SJSA1 (cell line): ENCODE measurements at places on chromosomes 11 and 22. TPM values are rescaled to one million over a fixed set of nuclear protein-coding genes. Genes with fewer than 3 reads are reported as not detected.

DNA sequence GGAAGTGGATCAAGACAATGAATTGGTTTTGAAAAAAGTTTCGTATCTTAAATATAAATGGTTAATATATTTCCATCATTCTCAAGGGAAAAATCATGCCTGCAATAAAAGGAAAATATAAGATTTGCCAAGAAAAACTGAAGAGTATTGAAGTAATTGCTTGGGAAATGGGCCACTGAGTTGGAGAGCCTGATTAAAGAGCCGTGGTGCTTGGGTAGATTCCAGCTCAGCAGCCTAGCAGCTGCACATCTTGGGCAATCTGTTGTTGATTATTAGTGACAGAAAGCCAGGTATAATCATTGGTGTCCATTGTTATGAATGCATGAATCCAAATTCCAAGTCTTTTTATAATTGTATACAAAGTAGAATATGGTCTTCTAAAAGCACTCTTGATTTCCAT lies 800.9 kb upstream of the CHORDC1 start:
- no peaks in the 10 kb centered on the region for H3K36me3 ChIP-seq
- no peak overlapping the region for H3K27ac ChIP-seq
- no peaks in the 10 kb centered on the region for H3K27me3 ChIP-seq
- H3K4me3 ChIP-seq = no peak overlapping the region
- no peaks in the 10 kb centered on the region for H3K4me1 ChIP-seq
- no peak for DNase-seq

GRCh38 chr11:45332276-45332934 lies 46.3 kb upstream of the SYT13 start:
- no peak overlapping the region for H3K4me3 ChIP-seq
- H3K4me1 ChIP-seq = peaks cover 10% of the 10 kb centered on the region
- H3K27me3 ChIP-seq = peaks cover 20% of the 10 kb centered on the region; the same call in 1 of the 2 replicates
- peak; percentile 38 for DNase-seq
- no peaks in the 10 kb centered on the region for H3K36me3 ChIP-seq

- no peak overlapping the region for H3K4me3 ChIP-seq
- no peaks in the 10 kb centered on the region for H3K36me3 ChIP-seq
- no peaks in the 10 kb centered on the region for H3K27me3 ChIP-seq
- H3K4me1 ChIP-seq = no peaks in the 10 kb centered on the region
Observed at GRCh38 chr11:113124578-113124977, 163.4 kb downstream of the NCAM1 start.

DNA sequence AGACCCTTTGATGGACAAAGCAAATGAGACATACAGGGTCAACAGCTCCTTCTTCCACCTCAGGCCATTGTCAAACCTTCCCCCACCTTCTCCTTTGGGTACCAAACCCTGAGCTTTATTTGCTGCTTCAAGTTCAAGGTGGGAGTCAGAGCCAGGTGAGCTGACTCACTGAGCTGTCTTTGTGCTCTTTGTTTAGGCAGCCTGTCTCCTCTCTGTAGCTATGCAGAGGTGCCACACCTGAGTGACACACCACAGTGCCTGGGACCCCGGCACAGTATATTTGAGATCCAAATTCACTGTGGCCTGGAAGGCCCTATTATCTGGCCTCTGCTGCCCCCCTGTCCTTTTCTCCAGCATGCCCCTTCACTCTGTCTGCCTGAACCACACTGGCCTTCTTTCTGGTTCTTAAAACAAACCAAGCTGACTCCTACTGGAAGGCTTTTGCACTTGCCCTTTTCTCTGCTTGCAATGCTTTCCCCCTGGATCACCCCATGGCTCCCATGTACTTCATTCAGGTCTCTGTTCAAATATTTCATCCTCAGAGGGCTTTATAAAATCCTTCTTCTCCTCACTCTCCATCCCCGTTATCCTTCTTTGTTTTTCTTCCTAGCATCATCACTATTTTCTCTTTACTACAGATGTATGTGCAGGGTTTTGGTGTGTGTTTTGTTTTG lies 16.1 kb downstream of the LMO2 start:
- DNase-seq = no peak
- H3K4me3 ChIP-seq = no peak overlapping the region
- H3K27me3 ChIP-seq = peaks cover 45% of the 10 kb centered on the region

- no peaks in the 10 kb centered on the region for H3K27me3 ChIP-seq
- no peak overlapping the region for H3K4me3 ChIP-seq
- no peaks in the 10 kb centered on the region for H3K36me3 ChIP-seq
Observed at GRCh38 chr11:62081378-62082291, 42.2 kb upstream of the INCENP start.

GRCh38 chr11:36700246-36700645 lies 102.2 kb upstream of the RAG2 start:
- no peaks in the 10 kb centered on the region for H3K4me1 ChIP-seq
- no peak overlapping the region for H3K4me3 ChIP-seq
- H3K36me3 ChIP-seq = no peaks in the 10 kb centered on the region

DNA sequence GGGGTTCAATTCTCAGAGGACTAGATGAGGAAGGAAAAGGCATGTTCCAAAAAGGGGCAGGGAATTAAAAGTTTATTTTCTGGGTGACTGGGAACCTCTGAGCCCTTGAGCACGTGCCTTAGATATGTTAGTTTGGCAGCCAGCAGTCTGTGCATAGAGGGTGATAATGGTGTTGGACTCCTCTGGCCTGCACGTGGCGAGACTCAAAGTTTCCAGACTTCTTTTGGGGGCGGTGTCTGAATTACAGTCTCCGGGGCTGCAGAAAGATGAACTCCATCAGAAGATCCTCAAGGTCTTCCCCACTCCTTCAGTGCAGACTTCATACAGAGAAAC lies 861 bp upstream of the ZNRF3 start:
- H3K27ac ChIP-seq = no peak overlapping the region
- H3K36me3 ChIP-seq = no peaks in the 10 kb centered on the region
- DNase-seq = no peak
- H3K4me3 ChIP-seq = peak overlapping the region; percentile 78
- peaks cover 18% of the 10 kb centered on the region for H3K4me1 ChIP-seq

- no peaks in the 10 kb centered on the region; the same call in 1 of the 2 replicates for H3K4me1 ChIP-seq
- H3K27me3 ChIP-seq = 0 out of 2 replicates have a peak, but pooled peaks cover 2% of the 10 kb centered on the region
- H3K4me3 ChIP-seq = no peak overlapping the region
- DNase-seq = no peak
Observed at GRCh38 chr11:114034956-114035355, 24.6 kb upstream of the ZBTB16 start.

- DNase-seq = no peak
- no peaks in the 10 kb centered on the region for H3K36me3 ChIP-seq
- H3K27ac ChIP-seq = no peak overlapping the region
- H3K4me1 ChIP-seq = peaks cover under 1% of the 10 kb centered on the region
- no peaks in the 10 kb centered on the region for H3K27me3 ChIP-seq
Observed at GRCh38 chr11:86141727-86142126, 72.8 kb upstream of the PICALM start.

GRCh38 chr22:37624017-37624365 lies 15.4 kb downstream of the GGA1 start:
- DNase-seq = no peak
- H3K4me1 ChIP-seq = no peaks in the 10 kb centered on the region
- H3K4me3 ChIP-seq = no peak overlapping the region

- H3K4me3 ChIP-seq = no peak overlapping the region
- H3K27ac ChIP-seq = no peak overlapping the region
- DNase-seq = no peak
- H3K27me3 ChIP-seq = no peaks in the 10 kb centered on the region
- peaks cover 12% of the 10 kb centered on the region for H3K4me1 ChIP-seq
Observed at GRCh38 chr11:27509908-27510307, 3.3 kb upstream of the LIN7C start.

GRCh38 chr22:30002861-30003486 lies 77.3 kb upstream of the HORMAD2 start:
- H3K36me3 ChIP-seq = peaks cover 64% of the 10 kb centered on the region
- no peaks in the 10 kb centered on the region for H3K27me3 ChIP-seq
- H3K27ac ChIP-seq = no peak overlapping the region
- peaks cover 19% of the 10 kb centered on the region for H3K4me1 ChIP-seq
- no peak overlapping the region for H3K4me3 ChIP-seq
- DNase-seq = no peak

DNA sequence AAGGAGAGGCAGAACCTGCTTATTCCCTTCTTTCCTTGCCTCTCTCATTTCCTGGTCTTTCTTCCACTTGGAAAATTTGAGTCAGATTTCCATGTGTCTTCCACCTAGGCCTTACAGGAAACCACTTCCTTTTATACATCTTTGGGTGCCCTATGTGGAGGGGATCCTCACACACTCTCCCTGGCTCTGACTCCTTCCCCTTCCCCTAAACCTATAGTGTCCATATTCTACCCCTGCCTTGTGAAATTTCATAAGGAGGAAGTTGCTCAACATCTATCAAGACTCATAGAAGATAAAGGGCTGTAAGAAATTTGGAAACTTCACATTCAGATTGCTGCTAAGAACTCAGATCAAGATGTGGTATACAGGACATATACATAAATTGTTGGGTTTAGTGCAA lies 20.4 kb downstream of the TUG1 start:
- no peaks in the 10 kb centered on the region for H3K36me3 ChIP-seq
- no peak overlapping the region for H3K27ac ChIP-seq
- H3K4me1 ChIP-seq = no peaks in the 10 kb centered on the region

DNA sequence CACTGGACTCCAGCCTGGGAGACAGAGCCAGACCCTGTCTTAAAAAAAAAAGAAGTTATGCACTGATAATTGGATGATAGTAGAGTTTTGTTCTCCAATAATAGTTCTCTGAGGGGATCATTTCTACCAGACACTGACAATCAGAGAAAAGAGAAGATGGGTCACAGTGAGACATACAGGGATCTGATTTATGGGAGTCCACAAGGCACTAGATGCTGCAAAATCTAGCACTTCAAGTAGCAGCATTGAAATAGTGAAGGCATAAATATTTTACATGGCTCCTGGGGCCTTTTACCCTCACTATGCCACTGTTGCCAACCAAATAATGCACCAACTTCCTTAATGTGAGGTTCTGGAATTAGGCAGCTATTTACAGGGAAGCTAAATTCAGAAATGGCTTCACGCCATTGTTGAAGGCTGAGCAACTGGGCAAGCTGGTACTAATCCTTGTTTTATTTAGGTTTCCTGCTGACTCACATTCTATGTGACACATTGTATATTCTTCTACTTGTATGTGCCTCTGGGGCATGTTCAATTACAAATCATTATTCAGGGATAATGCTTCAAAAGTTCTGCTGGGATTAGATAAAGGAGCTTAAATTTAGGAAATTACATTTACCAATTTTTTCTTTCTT lies 38.2 kb upstream of the ABTB2 start:
- H3K36me3 ChIP-seq = no peaks in the 10 kb centered on the region
- H3K27me3 ChIP-seq = no peaks in the 10 kb centered on the region; the same call in 1 of the 2 replicates
- peaks cover 14% of the 10 kb centered on the region for H3K4me1 ChIP-seq
- no peak overlapping the region for H3K4me3 ChIP-seq

DNA sequence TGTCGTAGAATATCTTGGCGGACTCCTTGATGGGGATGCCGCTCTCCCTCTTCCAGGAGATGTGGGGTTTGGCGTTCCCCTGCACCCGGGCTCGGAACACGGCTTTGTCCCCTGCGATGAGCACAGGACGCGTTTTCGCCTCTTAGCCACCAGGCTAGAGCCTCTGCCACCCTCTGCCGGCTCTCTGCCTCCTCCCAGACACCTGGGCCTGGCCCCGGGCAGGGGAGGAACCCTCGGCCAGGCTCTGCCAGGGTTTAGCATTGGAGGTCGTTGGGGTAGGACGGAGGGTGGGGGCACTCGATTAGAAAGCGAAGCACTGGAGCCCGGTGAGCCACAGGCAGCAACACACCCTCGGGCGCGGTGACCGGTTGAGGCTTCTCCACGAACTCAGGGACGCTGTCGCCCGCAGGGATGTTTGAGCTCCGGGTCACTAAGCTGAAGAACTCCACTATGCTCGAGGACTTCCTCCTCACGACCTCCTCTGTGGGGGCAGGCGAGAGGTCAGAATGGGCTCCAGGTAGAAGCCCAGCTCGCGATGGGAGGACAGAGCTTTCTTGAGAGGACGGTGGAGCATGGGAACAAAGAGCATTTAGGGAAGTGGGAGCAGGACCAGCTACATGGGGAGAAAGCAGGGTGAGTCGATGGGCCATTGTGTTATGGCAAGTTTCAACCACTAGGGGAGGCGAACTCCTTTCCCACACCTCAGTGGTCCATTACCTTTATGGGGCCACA lies 4.3 kb downstream of the IGSF22 start:
- no peak overlapping the region for H3K27ac ChIP-seq
- no peak for DNase-seq
- H3K36me3 ChIP-seq = no peaks in the 10 kb centered on the region
- H3K4me1 ChIP-seq = 0 out of 2 replicates have a peak, but pooled peaks cover 6% of the 10 kb centered on the region

GRCh38 chr11:62588966-62589637 lies 2.2 kb downstream of the TUT1 start:
- no peak overlapping the region for H3K4me3 ChIP-seq
- H3K27me3 ChIP-seq = no peaks in the 10 kb centered on the region
- no peak for DNase-seq
- peaks cover 36% of the 10 kb centered on the region for H3K4me1 ChIP-seq
- no peak overlapping the region for H3K27ac ChIP-seq
- H3K36me3 ChIP-seq = peaks cover 61% of the 10 kb centered on the region

- H3K27ac ChIP-seq = no peak overlapping the region
- peaks cover 27% of the 10 kb centered on the region for H3K4me1 ChIP-seq
- no peak for DNase-seq
- H3K36me3 ChIP-seq = no peaks in the 10 kb centered on the region
Observed at GRCh38 chr11:16357775-16358174, 1.4 kb upstream of the SOX6 start.

DNA sequence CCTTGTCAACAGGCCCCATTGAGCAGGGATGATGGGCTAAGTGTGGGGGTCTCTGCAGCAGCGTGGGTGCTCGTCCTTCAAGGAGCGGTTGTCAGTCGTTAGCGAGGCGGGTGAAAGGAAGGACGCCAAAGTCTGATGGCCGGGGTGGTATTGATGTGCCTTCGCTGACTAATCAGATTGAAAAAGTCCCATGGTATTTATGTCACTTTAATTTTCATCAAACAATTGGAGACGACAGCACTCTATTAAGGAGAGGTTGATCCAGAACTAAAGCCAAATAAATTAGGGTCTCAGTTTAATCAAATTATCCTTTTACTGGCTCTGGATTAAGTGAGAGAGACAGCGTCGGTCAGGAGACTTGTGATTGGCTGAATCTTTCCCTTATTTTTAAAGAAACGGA lies 9.6 kb downstream of the HTATIP2 start:
- peaks cover 49% of the 10 kb centered on the region for H3K36me3 ChIP-seq
- no peaks in the 10 kb centered on the region for H3K27me3 ChIP-seq
- no peak overlapping the region for H3K27ac ChIP-seq

GRCh38 chr11:15886866-15887265 lies 469.5 kb downstream of the SOX6 start:
- H3K27me3 ChIP-seq = no peaks in the 10 kb centered on the region
- no peaks in the 10 kb centered on the region for H3K36me3 ChIP-seq
- H3K27ac ChIP-seq = no peak overlapping the region
- DNase-seq = no peak

DNA sequence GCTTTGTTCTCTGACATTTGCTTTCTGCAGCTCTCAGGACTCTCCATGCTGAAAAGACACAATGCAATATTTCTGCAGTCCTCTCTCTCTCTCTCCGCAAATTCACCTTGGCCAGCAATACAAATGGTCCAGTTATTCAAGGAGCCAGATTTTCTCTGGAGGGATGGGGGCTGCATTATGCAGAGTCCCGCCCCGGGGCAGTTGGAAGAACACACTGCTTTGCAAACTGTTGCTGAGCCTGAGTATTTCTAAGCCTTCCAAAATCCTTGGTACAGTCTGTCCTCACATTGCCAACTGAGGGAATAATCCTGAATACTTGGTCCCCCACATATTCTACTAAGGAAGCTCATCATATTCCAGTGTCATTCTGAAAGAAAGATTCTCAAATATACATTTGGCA lies 94.3 kb upstream of the ZC3H12C start:
- H3K4me1 ChIP-seq = peaks cover 16% of the 10 kb centered on the region
- H3K36me3 ChIP-seq = no peaks in the 10 kb centered on the region
- no peak for DNase-seq
- H3K27ac ChIP-seq = no peak overlapping the region
- no peaks in the 10 kb centered on the region for H3K27me3 ChIP-seq
- H3K4me3 ChIP-seq = no peak overlapping the region

CREB3L1 gene
- total RNA-seq = 12.1 and 22.7 TPM in 2 replicates

SVIP gene
- 9.9 and 14.2 TPM in 2 replicates for total RNA-seq

NLRP14 gene
- total RNA-seq = not detected in 2 replicates

TMEM9B gene
- total RNA-seq = 25.6 and 27.3 TPM in 2 replicates

ARHGAP1 gene
- total RNA-seq = 14.9 and 19.6 TPM in 2 replicates
